ENCODE measurements at places on chromosomes 6 and 20. TPM values are rescaled to one million over a fixed set of nuclear protein-coding genes. Genes with fewer than 3 reads are reported as not detected.

DNA sequence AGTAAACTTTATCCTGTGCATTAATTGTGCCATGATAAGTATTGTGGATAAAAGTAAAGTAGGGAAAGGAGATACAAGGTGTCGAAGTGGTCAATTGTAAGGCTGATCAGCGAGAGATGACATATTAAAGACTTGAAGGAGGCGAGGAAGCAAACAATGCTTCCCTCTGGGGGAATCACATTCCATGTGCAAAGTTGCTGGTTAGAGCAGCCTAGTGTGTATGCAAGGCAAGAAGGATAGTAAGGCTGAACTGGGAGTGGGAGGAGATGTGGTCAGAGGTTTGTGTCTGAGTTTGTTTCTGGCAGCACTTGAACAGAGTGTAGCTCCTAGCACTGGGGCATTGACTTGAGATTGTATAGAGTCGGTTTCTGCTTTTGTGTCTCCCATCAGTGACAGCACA lies 122.9 kb downstream of the SLC35F1 start:
- no peak for DNase-seq
- H3K4me1 ChIP-seq = no peaks in the 10 kb centered on the region
- no peak overlapping the region for H3K4me3 ChIP-seq
- no peaks in the 10 kb centered on the region for H3K36me3 ChIP-seq
- H3K27ac ChIP-seq = no peak overlapping the region
- peaks cover 2% of the 10 kb centered on the region for H3K27me3 ChIP-seq

DNA sequence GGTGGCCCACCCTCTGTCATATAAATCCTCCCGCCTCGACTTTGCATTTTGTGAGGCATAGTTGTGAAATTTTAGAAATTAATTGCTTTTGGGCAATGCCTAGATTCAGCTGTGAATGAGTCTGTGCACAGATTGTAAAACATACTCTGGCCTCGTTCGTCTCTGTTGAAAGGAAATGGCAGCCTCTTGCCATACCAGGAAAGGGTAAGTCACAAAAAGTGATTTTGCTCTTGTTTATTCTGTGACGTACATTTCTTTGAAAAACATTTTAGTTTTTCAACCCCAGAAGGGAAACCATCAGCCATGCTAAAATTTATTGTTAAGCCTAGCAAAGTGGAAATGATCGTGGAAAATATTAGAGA lies 15.3 kb upstream of the EXOC2 start:
- H3K27ac ChIP-seq = no peak overlapping the region
- H3K36me3 ChIP-seq = no peaks in the 10 kb centered on the region
- peaks cover 7% of the 10 kb centered on the region for H3K27me3 ChIP-seq
- no peak overlapping the region for H3K4me3 ChIP-seq
- peaks cover 36% of the 10 kb centered on the region for H3K4me1 ChIP-seq

- DNase-seq = no peak
- no peak overlapping the region for H3K4me3 ChIP-seq
- no peaks in the 10 kb centered on the region for H3K36me3 ChIP-seq
- H3K27me3 ChIP-seq = peaks cover 22% of the 10 kb centered on the region
Measured at GRCh38 chr20:51703400-51704287, 64.5 kb downstream of the ATP9A start.

DNA sequence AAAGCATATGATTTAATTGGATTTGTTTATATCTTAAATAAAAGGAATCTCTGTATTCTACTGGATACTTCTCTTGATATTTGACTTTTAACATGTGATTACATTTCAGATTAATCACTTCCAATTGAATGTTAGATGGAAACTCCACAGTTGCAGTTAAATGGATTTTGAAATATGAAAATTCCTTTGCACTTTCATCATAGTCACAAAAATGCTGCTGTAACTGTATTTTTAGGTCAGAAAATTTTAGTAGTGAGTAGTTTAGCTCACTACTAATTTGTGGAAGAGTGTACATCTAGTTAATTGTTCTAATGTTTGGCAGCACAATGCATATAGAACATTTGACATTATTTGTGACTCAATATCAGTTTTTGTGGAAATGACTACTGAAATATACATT lies 26.8 kb downstream of the PTCHD4 start:
- DNase-seq = no peak
- no peaks in the 10 kb centered on the region for H3K4me1 ChIP-seq

DNA sequence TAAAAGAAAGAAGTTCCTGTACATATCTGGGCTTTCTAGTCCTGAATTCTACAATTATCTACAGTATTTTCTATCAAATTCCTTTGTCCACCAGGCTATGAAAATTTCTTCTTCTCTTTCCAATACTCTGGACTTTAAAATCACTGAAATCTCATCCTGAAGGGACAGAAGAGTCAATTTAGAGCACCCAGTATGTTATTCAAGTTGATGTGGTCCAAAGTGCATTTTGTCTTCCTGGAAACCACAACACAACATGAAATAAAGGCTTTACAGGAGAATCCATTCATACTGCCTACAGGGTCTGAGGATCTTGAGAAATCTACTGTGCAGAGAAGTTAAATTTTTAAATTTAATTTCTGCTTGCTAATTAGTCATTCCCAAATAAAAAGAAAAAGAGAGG lies 94.9 kb upstream of the ADGRF1 start:
- peaks cover 2% of the 10 kb centered on the region for H3K27me3 ChIP-seq
- H3K27ac ChIP-seq = no peak overlapping the region
- no peak for DNase-seq
- H3K4me3 ChIP-seq = no peak overlapping the region
- H3K36me3 ChIP-seq = no peaks in the 10 kb centered on the region

DNA sequence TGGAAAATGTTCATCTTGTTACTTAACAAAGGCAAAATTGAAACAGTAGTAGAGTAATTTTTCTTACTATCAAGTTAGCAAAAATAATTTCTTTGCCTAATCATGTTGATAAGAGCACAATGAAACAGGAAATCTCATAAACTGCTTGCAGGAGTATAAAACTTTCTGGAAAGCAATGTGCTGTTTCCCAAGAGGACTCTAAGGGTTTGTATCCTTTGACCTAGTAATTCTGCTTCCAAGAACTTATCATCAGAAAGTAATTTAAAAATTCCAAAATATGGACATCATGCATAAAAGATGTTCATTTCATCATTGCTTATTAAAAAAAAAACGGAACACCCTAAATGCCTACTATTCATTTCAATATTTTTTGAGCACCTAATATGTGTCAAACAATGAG lies 46.1 kb upstream of the TNFAIP3 start:
- H3K4me1 ChIP-seq = peaks cover 73% of the 10 kb centered on the region
- no peak for DNase-seq
- H3K27ac ChIP-seq = no peak overlapping the region
- H3K27me3 ChIP-seq = no peaks in the 10 kb centered on the region
- H3K36me3 ChIP-seq = peaks cover 2% of the 10 kb centered on the region

DNA sequence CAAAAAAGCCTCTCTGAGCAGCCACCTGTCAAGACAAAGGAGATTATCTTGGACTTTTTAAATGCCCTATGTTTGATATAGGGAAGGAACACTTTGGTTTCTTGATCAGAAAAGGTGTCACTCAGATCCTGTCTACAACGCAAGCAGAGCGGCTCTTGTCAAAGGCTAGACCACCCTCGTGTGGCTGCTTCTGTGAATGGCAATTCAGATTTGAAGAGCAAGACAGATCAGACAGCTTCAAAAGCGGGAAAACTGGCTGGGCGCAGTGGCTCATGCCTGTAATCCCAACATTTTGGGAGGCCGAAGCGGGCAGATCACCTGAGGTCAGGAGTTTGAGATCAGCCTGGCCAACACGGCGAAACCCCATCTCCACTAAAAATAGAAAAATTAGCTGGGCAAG lies 10.1 kb upstream of the NXT1 start:
- no peaks in the 10 kb centered on the region for H3K36me3 ChIP-seq
- peaks cover 3% of the 10 kb centered on the region for H3K4me1 ChIP-seq
- peak; percentile 76 for DNase-seq
- H3K27ac ChIP-seq = no peak overlapping the region
- H3K27me3 ChIP-seq = no peaks in the 10 kb centered on the region

GRCh38 chr6:129248946-129249345 lies 366.0 kb downstream of the LAMA2 start:
- peaks cover 10% of the 10 kb centered on the region for H3K4me1 ChIP-seq
- H3K27ac ChIP-seq = no peak overlapping the region
- DNase-seq = no peak
- no peak overlapping the region for H3K4me3 ChIP-seq
- peaks cover 28% of the 10 kb centered on the region for H3K27me3 ChIP-seq

- H3K27ac ChIP-seq = no peak overlapping the region
- peaks cover 9% of the 10 kb centered on the region for H3K27me3 ChIP-seq
Measured at GRCh38 chr6:148426317-148426977, 83.8 kb downstream of the SASH1 start.

Gene KCNQ5
- total RNA-seq = 13.7 TPM

Gene PPP1R3G
- 0.05 TPM for total RNA-seq

Gene ZBP1
- total RNA-seq = 0.62 TPM

Gene TTBK1
- total RNA-seq = 0.72 TPM

Gene HLA-DRB1
- total RNA-seq = 14.2 TPM

Data from activated CD4-positive, alpha-beta T cell treated with anti-CD3 and anti-CD28 coated beads, Interleukin-2, amount 10 ng/mL, durations not matched to agents 24 days and 14 days (primary cell).